Osteoblast (primary cell): ENCODE measurements at places on chromosomes 7 and 10.

DNA sequence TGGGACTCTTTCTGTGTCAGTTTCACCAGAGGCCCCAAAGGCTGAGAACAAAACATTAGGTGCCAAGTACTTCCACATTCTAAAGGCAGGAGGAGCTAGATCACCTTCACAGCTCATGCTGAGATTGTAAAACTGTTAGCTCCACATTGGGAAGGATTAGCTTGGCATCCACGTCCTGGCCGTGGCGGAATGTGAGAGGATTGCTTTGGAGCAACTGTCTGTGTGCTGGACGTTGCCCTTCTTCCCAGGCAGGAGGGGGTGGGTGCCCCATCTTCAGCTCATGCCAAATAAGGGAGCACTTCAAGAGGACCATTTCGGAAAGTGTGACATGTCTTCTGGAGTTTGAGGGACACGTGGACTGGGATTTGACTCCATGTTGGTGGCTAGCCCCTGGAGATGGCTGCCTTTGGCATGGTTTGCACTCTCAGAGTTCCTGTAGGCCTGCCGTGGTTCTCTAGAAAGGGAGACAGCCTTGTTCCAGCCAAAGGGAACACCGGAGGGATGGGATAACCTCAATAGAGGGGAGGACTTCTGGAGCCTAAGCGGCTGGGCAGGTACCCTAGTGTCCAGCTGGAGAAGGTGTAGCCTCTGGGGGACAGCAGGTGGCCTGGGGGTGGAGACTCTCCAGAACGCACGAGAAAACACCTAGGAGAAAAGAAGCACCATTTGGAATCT lies 19.9 kb upstream of the FMC1 start:
- peak; percentile 62 for DNase-seq
- H3K27me3 ChIP-seq: no peaks in the 10 kb centered on the region
- no peak overlapping the region for H3K27ac ChIP-seq
- H3K4me3 ChIP-seq: no peak overlapping the region
- no peaks in the 10 kb centered on the region for H3K36me3 ChIP-seq

DNA sequence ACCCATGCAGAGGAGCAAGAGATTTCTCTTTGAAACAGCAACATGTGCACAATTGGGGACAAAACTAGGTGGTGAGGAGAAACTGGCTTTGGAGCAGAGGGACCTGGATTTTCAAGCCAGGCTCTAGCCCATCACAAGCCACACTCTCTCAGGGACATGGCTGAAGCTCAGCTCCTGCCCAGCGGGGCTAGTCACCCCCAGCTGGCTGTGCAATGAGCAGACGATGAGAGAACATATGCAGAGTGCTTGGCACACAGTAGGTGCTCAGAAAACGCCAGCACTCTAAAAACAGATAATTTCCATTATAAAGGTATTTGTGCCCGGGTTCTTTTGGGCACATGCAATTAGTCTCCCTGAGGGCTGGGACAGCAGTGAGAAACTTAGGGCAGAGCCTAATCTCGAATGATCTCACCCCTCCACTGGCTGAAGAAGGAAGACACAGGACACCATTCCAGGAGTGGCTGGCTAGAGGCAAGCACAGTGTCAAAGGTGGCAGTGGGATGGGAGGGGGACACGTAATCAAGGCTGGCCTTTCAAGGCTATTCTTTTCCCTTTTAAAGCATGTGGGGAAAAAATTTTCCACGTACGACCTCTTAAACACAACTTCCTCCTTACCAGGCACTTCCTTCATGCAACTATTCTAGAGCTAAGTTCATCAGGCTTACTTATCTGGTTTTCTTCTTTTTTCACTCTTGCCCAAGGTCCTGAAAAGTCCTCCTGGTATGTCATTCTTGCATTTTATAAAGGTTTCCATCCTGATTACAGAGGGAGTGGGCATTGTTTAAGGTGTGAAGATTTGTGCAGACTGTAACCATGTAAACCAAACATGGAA lies 15.1 kb downstream of the FAM53B start:
- peak; percentile 31 for DNase-seq
- no peak overlapping the region for H3K4me3 ChIP-seq
- no peak overlapping the region for H3K27ac ChIP-seq
- H3K36me3 ChIP-seq: no peaks in the 10 kb centered on the region

DNA sequence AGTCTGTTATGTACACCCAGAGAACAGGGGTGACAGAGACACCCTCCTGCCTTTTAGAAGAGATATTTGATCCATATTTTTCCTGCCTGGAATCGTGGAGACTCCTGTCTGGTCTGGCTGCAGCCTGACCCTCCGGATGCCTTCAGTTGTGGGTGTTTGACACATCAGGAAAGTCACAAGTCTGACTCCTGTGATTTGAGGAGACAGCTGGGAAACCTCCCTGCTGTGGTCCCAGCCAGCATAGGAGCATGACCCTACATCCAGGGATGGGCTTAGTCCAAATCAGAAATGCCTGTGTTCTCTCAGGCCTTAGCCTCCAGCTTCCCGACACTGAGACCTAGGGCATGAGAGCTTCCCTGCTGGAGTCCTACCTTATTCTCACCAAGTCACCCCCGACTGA lies 43.4 kb downstream of the GOT1 start:
- H3K36me3 ChIP-seq: no peaks in the 10 kb centered on the region
- no peak for DNase-seq
- peaks cover 3% of the 10 kb centered on the region for H3K4me1 ChIP-seq
- peaks cover 28% of the 10 kb centered on the region for H3K27me3 ChIP-seq
- H3K27ac ChIP-seq: no peak overlapping the region

GRCh38 chr10:36578306-36578705 lies 547.1 kb upstream of the ANKRD30A start:
- peaks cover 15% of the 10 kb centered on the region for H3K4me1 ChIP-seq
- H3K36me3 ChIP-seq: no peaks in the 10 kb centered on the region
- H3K27ac ChIP-seq: no peak overlapping the region
- H3K27me3 ChIP-seq: no peaks in the 10 kb centered on the region

DNA sequence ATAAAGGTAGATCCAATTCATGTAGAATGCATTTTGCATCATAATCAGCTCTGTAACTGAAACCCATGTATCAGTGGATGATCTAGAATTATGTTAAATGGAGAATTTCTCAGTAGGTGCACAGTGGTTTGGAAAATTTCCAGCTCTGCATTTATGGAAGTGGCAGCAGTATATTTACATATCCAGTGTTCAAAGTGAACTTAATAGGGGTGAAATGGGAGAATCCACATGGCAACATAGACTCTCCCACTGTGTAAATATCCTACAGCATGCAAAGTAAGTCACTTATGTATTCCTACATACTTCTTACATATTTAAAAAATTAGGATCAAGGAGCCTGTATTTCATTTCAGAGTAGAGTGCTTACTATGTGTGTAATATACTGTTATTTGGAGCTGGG lies 35.3 kb downstream of the CDC14C start:
- no peaks in the 10 kb centered on the region for H3K36me3 ChIP-seq
- no peaks in the 10 kb centered on the region for H3K4me1 ChIP-seq
- H3K27ac ChIP-seq: no peak overlapping the region
- no peak for DNase-seq
- H3K27me3 ChIP-seq: no peaks in the 10 kb centered on the region

DNA sequence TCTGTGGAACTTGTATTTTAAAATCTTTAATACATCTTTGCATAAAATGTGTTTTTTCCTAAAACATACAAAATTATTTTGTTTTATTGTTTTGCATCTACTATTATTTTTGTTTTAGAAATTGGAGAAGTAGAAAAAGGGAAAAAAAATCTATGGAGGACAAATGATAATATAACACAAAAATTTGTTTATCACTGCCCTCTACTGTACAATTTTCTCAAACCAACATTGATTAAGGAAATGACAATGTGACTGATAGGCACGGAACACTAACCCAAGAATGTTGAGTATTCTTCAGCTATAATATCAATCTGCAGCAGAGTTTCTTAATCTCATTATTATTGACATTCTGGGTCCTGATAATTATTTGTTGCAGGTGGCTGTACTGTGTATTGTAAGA lies 9.5 kb upstream of the ING3 start:
- no peak overlapping the region for H3K4me3 ChIP-seq
- peaks cover under 1% of the 10 kb centered on the region for H3K27me3 ChIP-seq
- H3K27ac ChIP-seq: no peak overlapping the region

- H3K27ac ChIP-seq: peak overlapping the region; percentile 63
- peak; percentile 92 for DNase-seq
- peaks cover 2% of the 10 kb centered on the region for H3K4me1 ChIP-seq
- no peak overlapping the region for H3K4me3 ChIP-seq
These were observed 15.4 kb downstream of the GSDME start for GRCh38 chr7:24741679-24742505.

DNA sequence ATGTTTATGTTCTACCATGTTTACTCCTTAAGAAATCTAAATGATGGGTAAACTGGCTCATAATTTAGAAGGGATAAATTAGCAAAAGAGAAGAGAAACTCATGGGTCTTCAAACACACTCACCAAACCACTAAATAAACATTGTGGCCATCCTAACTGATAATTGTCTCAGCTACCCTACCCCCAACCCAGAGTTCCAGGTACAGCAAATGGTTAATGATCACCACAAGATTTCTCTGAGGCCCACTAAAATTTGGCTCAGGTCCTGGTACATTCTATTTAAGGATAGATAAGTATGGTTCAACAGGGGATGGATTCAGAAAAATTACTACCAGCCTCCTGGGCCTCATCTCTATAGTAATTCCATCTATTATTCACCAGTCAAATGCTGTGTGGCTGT lies 21.4 kb downstream of the SLC25A13 start:
- H3K27me3 ChIP-seq: no peaks in the 10 kb centered on the region
- peaks cover 26% of the 10 kb centered on the region for H3K4me1 ChIP-seq
- H3K4me3 ChIP-seq: no peak overlapping the region

- no peak overlapping the region for H3K4me3 ChIP-seq
- peaks cover 87% of the 10 kb centered on the region for H3K27me3 ChIP-seq
- DNase-seq: no peak
These were observed 5.2 kb upstream of the IGF2BP3 start for GRCh38 chr7:23475576-23475839.

DNA sequence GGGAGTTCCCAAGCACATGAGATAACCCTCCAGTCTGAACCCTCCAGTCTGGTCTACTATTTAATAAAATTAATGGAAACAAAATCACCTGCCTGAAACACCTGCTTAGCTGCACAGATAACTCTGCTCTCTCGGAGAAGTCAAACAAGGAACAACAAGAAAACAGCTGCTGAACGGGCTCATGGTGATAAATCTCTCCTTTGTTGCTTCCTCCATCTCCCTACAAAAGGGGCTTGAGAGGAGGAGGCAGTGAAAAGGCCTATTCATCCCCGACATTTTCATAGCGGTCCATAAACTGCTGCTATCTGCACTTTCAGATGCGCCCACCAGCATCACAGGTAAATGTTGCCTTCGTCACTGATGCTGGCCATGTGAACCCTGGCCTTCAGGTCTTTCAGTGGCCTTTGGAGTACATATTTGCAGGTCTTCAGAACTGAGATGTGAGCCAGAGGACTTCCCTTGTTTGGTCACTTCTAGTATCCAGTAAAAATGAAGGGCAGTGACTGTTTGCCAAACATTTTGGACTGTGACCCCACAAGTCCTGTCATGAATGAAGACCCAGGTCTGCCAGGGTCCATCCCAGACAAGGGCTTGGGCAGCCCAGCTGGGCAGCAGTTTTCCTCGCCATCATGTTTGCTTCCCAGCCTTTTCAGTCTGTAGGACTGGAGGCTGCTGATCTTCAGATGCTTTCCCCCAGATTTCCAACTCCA lies 15.9 kb downstream of the FKBP6 start:
- H3K27me3 ChIP-seq: peaks cover 4% of the 10 kb centered on the region
- no peak overlapping the region for H3K27ac ChIP-seq
- H3K36me3 ChIP-seq: no peaks in the 10 kb centered on the region
- H3K4me1 ChIP-seq: peaks cover 12% of the 10 kb centered on the region
- no peak overlapping the region for H3K4me3 ChIP-seq

GRCh38 chr10:27558612-27559020 lies 54.5 kb downstream of the RAB18 start:
- no peaks in the 10 kb centered on the region for H3K27me3 ChIP-seq
- H3K36me3 ChIP-seq: no peaks in the 10 kb centered on the region
- no peak overlapping the region for H3K4me3 ChIP-seq
- H3K27ac ChIP-seq: no peak overlapping the region

- no peaks in the 10 kb centered on the region for H3K4me1 ChIP-seq
- no peaks in the 10 kb centered on the region for H3K27me3 ChIP-seq
- no peaks in the 10 kb centered on the region for H3K36me3 ChIP-seq
- no peak for DNase-seq
- no peak overlapping the region for H3K4me3 ChIP-seq
These were observed 114.9 kb upstream of the GPR26 start for GRCh38 chr10:123551259-123551658.

- no peak overlapping the region for H3K4me3 ChIP-seq
- peaks cover 15% of the 10 kb centered on the region for H3K4me1 ChIP-seq
- no peak for DNase-seq
- H3K36me3 ChIP-seq: no peaks in the 10 kb centered on the region
These were observed 544.1 kb downstream of the HTR7 start for GRCh38 chr10:90313576-90314325.

- peak; percentile 83 for DNase-seq
- peaks cover 5% of the 10 kb centered on the region for H3K27me3 ChIP-seq
- no peak overlapping the region for H3K4me3 ChIP-seq
- no peaks in the 10 kb centered on the region for H3K4me1 ChIP-seq
- H3K27ac ChIP-seq: no peak overlapping the region
- no peaks in the 10 kb centered on the region for H3K36me3 ChIP-seq
These were observed 16.7 kb downstream of the CAMK2B start for GRCh38 chr7:44308596-44309270.

DNA sequence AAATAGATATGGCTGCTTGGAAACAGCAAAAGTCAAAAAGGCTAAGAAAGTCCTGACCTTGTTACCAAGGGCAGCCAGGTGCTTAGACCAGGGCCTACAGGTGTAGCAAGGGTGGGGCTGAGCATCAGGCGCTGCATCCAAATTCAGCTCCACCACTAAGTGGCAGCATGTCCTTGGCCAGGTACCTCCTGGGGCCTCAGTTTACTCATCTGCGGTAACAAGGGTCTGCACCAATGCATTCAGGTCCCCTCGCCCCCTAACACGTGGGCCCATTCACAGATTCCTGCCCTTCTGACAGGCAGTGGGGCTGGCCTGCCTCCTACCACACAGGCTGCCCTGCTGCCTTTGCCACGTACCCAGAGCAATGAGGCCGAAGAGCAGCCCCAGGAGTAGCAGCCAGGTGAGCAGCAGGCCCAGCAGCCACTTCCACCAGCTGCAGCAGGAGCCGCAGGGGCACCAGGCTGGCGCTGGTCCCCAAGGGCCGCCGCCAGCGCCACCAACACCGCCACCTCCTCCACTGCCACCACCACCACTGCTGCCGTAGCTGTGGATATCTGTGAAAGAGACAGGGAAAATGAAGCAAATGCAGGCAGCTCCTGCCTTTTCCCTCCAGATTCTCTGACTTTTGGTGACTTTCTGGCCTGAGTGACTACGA lies 28.9 kb downstream of the COL17A1 start:
- no peak overlapping the region for H3K4me3 ChIP-seq
- H3K27me3 ChIP-seq: no peaks in the 10 kb centered on the region
- H3K4me1 ChIP-seq: peaks cover 14% of the 10 kb centered on the region
- H3K36me3 ChIP-seq: no peaks in the 10 kb centered on the region
- no peak for DNase-seq
